Naive B cell (primary cell): ENCODE measurements at places on chromosomes 3 and 15.

DNA sequence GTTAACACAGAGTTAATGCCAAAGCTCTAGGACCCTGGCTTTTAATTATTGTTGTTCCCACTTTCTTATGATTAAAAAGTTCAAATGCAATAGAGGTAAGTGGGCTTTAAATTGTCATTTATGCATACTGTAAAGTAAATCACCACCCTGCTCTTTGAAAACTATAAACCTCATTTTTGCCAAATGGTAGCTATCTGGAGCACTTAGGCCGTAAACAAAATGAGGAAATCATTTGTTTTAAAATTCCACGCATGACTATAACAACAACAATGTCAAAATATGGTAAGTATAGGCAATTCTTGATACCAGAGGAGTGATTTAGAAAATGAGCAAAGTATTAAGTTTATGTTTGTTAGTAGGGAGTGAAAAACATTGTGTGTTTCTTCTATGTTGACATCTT lies 1.8 kb downstream of the UNC13C start:
- DNase-seq: no peak

GRCh38 chr3:149703466-149703865 lies 45.6 kb upstream of the WWTR1 start:
- DNase-seq: no peak

GRCh38 chr3:152234657-152235375 lies 33.9 kb upstream of the MBNL1 start:
- no peak for DNase-seq

GRCh38 chr15:37619358-37620042 lies 314.9 kb upstream of the TMCO5A start:
- no peak for DNase-seq

DNA sequence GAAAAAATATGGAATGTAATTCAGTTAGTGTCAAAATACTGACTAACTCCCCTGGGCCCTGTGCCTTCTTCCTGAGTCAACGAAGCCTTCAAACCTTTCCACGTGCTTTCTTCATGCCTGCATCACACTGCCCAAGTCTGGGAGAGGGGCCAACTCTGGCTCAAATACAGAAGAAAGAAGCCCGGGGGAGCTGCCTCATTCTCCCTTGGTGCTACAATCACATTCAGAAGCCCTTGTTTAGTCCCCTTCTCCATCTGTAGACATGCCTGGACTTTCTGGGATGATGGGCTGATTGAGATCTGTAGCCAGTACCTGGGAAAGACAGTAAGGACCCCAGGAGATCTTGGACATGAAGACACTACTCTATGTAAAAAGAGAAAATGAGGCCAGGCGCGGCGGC lies 77.8 kb upstream of the GSK3B start:
- DNase-seq: no peak

- DNase-seq: no peak
Measured at GRCh38 chr3:142095841-142096240, 53.5 kb downstream of the TFDP2 start.

DNA sequence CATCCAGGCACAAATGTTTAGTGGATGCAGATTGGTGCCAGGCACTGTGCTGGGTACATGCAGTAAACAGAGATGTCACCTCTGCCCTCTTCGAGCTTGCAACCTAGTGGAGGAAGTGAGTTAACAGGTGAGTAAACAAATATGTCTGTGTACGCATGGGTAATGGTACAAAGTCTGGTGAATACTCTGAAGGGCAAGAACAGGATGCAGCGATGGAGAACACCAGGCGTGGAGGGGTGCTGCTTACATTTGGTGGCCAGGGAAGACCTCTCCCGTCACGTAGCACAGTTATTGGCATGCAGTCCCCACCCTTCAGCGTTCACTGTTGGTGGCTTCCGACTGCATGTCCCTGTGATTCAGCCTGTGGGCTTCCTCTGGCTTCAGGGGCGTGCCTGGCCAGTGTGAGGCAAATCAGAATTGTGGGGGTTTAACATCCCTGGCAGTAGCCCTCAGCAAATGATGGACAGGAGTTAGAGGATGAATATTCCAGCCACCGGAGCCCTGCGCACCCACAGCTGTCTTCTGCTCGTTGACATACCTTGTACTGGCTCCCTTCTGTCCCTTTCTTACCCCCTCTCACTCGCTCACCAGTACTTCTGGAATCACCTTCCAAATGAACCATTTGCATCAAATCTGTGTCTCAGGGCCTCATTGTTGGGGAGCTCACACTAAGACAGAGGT lies 9.1 kb upstream of the HDAC11 start:
- no peak for DNase-seq

DNA sequence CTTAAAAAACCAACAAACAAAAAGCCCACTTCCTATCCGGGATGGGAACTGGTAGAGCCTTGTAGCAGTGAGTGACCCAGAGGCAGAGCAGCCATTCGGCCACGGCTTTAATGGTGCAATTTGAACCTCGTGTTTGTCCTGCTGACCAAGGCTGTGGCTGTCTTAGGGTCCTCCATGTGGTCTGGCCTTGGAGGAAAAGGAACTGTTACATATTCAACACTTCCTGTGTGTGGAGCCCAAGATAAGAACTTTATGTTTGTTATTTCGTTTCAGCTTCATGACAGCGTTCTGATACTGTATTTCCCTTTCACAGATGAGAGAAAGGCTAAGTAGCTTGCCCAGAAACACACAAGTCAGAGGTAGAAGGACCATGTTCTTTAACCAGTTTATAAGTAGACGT lies 269.8 kb downstream of the SV2B start:
- DNase-seq: no peak
